ENCODE measurements at places on chromosomes 5 and 9.
A peak's percentile ranks its signal among the peaks of the same experiment; 100 is the strongest.

DNA sequence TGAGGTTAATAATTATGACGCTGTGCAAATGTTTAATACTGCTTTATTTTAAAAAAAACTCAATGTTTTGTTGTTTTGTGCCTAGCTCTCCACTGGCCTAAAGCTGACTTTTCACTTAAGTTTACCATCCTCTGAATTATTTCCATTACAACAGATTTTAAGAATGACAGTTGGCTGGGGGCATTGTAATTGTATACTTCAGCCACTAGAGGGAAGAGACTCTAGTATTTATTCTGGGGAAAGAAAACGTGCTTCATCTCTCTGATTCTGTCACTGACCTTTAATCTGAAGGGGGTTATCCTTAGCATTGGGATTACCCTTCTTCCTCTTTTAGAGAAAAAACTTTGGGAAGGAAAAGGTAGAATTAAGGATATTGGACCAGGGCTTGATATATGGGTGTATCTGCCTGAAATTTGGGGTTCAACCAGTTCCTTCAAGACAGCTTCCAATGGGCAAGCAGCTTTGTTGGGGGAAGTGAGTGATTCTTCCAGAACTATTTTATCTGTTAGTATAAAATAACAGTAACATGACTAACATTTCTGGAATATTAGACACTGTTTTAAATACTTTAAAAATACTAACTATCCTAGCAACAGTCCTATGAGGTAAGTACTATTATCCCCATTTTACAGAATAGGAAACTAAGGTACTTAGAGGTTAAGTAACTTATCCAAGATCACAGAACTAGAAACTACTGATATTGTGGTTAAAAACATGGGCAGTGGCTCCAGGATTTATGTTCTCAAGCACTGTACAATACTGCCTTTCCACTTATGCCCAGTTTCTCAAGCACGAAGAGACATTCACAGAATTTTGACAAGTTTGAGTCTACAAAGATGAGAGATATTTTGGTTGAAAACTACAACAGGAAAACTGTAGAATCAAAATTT, 208.4 kb downstream of the CD180 start:
- H3K36me3 ChIP-seq, result no peaks in the 10 kb centered on the region
- H3K27ac ChIP-seq, result no peak overlapping the region
- no peak overlapping the region for H3K4me3 ChIP-seq
- DNase-seq, result peak; percentile 61
- H3K4me1 ChIP-seq, result peaks cover 7% of the 10 kb centered on the region
- no peaks in the 10 kb centered on the region for H3K27me3 ChIP-seq

DNA sequence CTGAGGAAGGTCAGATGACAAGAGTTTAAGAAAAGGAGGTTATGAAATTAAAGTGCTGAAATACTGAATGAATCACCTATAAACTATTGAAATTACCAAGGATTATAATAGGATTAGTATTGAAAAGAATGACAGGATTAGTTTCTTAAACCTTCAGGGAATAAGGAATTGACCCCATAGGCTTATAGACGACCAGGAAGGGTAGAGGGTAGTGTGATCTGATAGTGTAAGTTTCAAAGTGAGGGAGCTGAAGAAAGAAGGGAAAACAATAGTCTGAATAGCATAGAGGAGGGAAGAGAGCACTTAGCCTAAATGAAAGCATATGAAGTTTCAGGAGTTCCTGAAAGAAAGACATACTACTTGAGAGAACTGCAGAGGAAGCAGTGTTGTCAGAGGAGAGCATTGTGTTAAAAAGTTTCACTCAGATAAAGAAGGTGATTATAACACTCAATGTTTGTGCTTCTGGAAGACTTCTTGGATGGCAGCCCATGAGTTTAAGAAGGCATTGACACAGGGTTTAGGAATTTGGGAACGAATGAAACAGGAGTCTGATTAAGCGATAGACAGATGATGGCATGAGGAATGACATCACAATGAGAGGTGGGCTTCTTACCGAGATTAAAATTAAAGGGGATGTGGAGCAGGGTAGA, 557.9 kb upstream of the GRAMD2B start:
- no peaks in the 10 kb centered on the region for H3K36me3 ChIP-seq
- no peak overlapping the region for H3K4me3 ChIP-seq
- no peaks in the 10 kb centered on the region for H3K27me3 ChIP-seq
- peaks cover 19% of the 10 kb centered on the region for H3K4me1 ChIP-seq
- DNase-seq, result no peak

DNA sequence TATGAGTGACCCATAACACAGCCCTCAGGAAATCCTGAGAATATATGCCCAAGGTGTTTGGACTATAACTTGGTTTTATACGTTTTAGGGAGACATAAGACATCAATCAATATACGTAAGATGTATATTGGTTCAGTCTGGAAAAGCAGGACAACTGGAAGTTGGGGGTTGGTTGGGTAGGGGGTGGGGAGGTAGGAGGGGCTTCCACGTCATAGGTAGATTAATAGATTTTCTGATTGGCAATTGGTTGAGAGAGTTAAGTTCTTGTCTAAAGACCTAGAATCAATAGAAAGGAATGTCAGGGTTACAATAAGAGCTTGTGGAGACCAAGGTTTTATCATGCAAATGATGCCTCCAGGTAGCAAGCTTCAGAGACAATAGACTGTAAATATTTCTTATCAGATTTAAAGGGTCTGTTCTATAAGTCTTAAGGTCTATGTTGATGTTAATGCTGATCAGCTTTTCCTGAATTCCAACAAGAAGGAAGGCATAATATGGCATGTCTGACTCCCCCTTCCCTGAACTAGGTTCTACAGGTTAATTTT, 2267.7 kb upstream of the ACO1 start:
- H3K36me3 ChIP-seq, result no peaks in the 10 kb centered on the region
- H3K27ac ChIP-seq, result no peak overlapping the region
- H3K27me3 ChIP-seq, result no peaks in the 10 kb centered on the region
- no peak overlapping the region for H3K4me3 ChIP-seq
- H3K4me1 ChIP-seq, result no peaks in the 10 kb centered on the region

- no peak for DNase-seq
- no peaks in the 10 kb centered on the region for H3K36me3 ChIP-seq
These were observed 27.6 kb downstream of the ABCA1 start for GRCh38 chr9:104900324-104900723.

DNA sequence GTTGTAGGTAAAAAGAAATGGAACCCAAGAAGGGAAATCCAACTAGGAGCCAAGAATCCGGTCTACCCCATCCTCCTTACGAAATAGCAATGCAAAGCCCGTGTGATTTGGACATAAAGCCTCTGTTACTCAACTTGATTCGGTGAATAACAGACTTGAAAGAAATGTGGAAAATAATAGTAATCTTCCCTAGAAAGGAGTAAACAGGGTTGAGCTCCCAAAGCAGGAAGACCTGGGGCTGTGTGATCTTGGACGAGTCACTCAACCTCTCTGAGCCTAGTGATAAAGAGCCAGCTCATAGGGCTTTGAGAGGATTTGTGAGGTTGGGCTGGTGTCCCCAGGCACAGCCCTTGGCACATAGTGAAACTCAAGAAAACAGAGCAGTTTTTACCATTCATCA, 42.7 kb upstream of the IL17B start:
- no peak overlapping the region for H3K27ac ChIP-seq
- no peak overlapping the region for H3K4me3 ChIP-seq
- no peaks in the 10 kb centered on the region for H3K27me3 ChIP-seq
- H3K36me3 ChIP-seq, result no peaks in the 10 kb centered on the region
- DNase-seq, result no peak
- H3K4me1 ChIP-seq, result peaks cover 42% of the 10 kb centered on the region

DNA sequence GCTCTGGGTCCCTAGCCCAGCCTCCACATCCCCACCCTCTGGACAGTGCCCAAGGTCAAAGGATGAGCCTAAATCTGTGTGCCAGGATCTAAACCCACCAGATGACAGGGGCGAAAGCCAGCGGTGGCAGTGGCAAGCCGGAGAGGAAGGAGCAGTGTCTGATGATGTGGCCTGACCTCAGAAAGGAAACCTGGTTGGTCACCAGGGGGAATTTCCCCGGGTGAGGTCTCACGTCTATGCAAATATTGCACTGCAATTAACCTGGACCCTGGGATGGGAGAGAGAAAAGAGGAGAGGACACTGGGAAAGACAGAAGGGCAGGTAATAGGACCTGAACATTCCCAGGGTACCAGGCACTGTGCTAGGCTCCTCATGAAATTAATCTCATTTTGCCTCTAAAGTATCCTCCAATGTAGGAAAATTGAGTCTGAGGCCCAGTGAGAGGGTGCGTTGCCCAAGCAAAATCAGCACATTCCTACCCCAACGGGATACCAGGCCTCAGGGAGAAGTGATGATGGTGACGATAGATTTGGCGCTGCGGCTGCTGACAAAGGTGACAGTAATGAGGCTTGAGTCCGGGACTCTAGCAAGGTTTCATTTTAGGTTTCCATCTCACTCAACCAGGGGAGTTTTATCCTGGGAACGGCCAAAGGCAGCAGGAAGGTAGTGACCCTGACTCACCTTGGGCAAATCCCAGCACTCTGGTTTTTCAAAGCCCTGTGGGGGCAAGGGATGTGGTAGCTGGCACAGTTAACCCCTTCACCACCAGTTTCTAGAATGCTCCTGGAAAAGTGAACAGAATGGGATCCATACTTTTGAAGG, 13.4 kb upstream of the TNIP1 start:
- peaks cover 5% of the 10 kb centered on the region for H3K4me1 ChIP-seq
- DNase-seq, result no peak
- no peaks in the 10 kb centered on the region for H3K36me3 ChIP-seq
- H3K27ac ChIP-seq, result no peak overlapping the region
- no peak overlapping the region for H3K4me3 ChIP-seq
